ENCODE measurements at places on chromosomes 1 and 21.

GRCh38 chr1:150009604-150010392 is 728 bp downstream of the OTUD7B start:
- peak; percentile 75 for DNase-seq

GRCh38 chr1:40606978-40607377 is 58.5 kb downstream of the RIMS3 start:
- DNase-seq = no peak

- DNase-seq = no peak
Observed at GRCh38 chr1:221327954-221328353, 413.9 kb downstream of the DUSP10 start.

GRCh38 chr21:38384675-38385426 is 113.4 kb downstream of the ERG start:
- no peak for DNase-seq

- no peak for DNase-seq
Observed at GRCh38 chr1:57302812-57303596, 120.9 kb downstream of the DAB1 start.

- DNase-seq = no peak
Observed at GRCh38 chr1:190476806-190477205, 858 bp downstream of the BRINP3 start.

All from fibroblast of the aortic adventitia (primary cell).